ENCODE measurements at places on chromosomes 6 and 20.
A peak's percentile ranks its signal among the peaks of the same experiment; 100 is the strongest.

- no peak for DNase-seq
Measured at GRCh38 chr6:155472886-155473285, 17.2 kb upstream of the NOX3 start.

GRCh38 chr6:151647976-151648639 lies 154.3 kb downstream of the CCDC170 start:
- DNase-seq: no peak

GRCh38 chr6:34155471-34156300 lies 9.8 kb upstream of the GRM4 start:
- no peak for DNase-seq

DNA sequence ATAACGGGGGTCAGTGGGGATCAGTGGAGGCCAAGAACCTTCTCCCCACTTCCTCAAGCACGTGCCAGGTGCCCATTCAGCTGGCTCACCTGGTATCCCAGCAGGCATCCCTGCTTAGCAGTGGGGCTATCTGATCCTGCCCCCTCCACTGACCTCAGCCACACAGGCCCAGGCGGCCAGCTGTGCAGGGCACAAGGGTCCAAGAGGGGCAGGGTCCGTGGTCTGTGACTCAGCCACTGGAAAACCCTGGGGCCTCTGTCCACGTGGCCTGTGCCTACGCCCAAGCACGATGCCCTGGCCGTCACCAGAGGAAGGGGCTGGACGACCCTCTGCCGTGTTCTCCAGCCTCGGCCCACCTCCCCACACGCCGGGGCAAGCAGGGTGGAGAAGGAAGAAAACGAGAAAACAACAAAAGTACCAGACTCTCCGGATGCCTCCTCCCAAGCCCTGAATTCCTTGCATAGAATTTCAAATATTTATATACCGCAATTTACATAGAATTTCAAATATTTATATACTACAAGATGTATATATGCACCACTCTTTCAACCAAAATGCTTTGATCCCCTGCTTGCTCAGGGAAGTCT lies 12.1 kb downstream of the PXDC1 start:
- peak; percentile 22 for DNase-seq

Measured in activated T-cell treated with anti-CD3 and anti-CD28 coated beads, Interleukin-2, amount 50 U/mL, for 24 hours (primary cell).